Esophagus squamous epithelium (tissue), 5 donors: ENCODE measurements at places on chromosomes 6 and 20.

- DNase-seq: no peak
Observed at GRCh38 chr6:112991912-112992311, 644.8 kb downstream of the RFPL4B start.

- no peak for DNase-seq
Observed at GRCh38 chr6:3926150-3926482, 76.9 kb downstream of the FAM50B start.

GRCh38 chr6:74249658-74250057 lies 553.7 kb downstream of the CD109 start:
- no peak for DNase-seq

- DNase-seq: no peak
Observed at GRCh38 chr6:161218222-161218621, 55.6 kb downstream of the AGPAT4 start.

GRCh38 chr20:6504826-6505225 lies 262.7 kb upstream of the BMP2 start:
- DNase-seq: no peak

- DNase-seq: no peak
Observed at GRCh38 chr6:146865756-146866379, 267.1 kb downstream of the ADGB start.

DNA sequence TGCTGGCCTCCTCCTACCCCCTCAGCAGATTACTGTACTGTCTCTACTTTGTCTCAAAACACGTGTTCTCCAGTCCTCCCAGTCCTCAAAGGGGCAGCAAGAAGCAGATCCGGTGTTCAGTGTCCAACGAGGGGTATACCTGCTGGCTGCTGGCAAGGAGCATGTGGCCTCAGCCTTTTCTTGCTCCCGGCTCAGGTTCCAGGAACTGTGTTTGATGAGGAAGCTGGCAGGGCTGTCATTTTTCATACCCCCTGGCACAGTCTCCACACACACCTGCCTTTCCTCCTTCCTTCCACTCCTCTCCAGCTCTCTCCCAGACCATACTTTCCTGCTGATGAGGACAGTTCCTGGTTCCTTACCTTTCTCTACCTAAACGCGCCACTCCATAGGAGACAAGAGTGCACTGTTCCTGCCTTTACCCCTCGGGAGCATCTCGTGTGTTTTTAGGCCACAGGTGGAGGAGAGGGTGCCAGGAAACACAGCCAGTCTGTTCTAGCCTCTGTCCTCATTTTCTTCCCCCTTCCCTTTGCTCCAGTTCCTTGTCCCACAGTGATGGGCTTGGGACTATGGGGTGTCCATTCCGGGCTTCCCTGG lies 77.2 kb downstream of the SSR1 start:
- no peak for DNase-seq

GRCh38 chr6:168778201-168778600 lies 337.2 kb downstream of the SMOC2 start:
- DNase-seq: no peak

DNA sequence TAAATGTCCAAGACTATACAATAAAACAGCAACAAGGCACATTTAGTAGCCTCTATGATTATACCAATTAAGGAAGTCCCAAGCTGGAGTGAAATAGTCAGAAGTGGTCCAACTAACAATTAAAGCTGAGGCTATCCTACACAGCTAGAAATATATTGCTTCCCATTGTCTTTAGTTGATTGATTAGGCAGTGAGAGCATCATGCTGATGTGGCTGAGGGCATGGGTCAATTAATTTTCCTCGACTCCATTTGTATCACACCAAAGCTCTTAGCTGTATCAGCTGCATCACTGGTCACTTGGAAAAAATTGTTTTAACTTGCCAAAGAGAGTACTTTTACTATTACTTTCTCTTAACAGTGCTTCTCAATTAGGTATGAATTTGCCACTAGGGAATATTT lies 328.7 kb upstream of the NT5E start:
- DNase-seq: no peak

GRCh38 chr20:43755390-43755789 lies 28.6 kb upstream of the GTSF1L start:
- DNase-seq: no peak

GRCh38 chr6:130047088-130047995 lies 29.0 kb downstream of the L3MBTL3 start:
- DNase-seq: no peak

DNA sequence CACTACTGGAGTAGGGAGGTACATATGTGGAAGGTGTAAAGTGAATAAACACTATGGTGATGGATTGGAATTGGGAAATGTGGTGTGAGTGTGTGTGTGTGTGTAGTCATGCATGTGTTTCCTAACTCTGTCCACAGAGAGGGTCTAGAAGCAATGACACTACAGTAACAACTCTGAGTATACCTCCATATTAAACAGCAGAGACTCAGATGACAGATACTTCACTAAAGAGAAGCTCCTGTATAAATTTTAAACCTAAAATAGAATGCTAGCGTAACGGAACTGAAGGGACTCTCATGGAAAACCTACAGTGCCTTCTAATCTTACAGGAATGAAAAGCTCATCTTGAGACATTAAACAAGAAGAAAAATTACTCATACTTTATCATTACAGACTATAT lies 150.5 kb downstream of the SLC16A10 start:
- DNase-seq: no peak

DNA sequence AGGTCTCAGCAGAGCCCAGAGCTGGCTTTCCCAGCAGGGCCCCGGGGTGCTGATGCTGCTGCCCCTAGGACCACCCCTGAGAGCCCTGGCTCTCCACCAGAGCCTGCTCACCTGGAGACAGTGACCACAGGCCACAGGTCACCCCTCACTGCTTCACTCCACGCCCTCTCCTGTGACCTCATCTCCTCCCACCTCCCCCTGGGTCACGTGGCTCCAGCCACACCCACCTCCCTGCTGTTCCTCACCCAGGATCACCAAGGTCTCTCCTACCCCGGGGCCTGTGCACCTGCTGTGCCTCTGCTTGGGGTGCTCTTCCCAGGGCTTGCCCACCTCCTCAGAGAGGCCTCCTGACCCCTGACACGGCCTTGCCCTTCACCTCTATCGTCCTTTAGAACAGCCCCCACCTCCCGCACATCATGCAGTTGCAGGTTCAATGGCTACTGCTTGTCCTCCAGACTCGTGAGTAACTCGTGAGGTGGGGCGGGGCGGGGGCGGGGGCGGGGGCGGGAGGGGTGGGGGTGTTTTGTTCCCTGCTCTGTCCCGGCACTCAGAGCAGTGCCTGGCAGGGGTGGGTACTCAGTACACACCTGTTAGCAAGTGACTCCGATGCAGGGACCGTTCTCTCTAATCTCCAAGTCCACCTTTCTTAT lies 468.0 kb downstream of the PREX1 start:
- no peak for DNase-seq

DNA sequence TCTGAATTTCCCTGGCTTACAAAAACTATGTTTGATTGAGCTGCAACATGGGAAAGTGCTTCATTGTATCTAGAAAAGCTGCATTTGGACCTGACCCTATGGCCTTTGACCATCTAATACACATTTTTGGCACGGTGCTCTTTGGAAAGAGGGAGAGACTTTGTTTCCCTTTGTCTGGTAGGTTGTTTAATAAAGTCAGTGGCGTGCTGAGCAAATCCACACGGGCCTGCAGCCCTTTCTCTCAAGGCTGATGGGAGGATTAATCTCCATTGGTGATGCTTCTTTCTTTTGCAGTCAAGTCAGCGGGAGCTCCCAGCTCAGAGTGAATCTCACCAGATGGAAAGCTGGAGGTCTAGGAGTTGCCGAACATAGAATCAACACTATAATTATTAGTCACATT lies 314.7 kb upstream of the CNR1 start:
- no peak for DNase-seq

- DNase-seq: no peak
Observed at GRCh38 chr6:106743612-106744011, 114.2 kb downstream of the QRSL1 start.

GRCh38 chr20:39851459-39851858 lies 837.6 kb downstream of the MAFB start:
- DNase-seq: no peak

DNA sequence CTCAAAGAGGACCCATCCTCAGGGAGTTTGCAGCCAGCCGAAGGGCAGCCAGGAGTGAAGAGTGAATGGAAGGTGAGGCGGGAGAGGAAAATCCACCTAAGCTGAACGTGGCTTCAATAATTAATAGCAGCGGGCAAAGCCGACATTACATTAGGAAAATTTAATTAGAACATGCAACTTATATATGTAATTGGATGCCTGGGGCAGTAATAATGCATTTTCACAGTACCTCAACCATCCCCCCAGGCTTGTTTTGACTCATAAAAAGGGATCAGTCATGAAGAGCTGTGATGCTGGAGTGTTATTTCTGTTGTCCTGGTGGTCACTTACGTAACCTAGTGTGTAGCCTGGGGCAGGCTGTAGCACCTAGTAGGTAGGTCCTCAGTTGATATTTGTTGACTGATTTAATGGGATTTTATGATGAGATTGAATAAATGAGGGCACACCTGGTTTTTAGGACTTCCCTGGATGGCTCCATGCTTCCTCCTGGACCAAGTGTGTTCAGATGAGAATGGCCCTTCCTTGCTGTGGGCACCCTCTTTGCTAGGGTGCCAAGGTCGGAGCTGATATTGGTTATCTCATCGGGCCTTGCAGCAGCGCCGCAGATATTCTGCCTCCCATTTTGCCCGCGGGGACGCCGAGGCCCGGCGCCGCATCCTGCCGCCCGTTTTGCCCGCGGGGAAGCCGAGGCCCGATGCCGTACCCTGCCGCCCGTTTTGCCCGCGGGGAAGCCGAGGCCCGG lies 128.8 kb downstream of the CDH26 start:
- no peak for DNase-seq

GRCh38 chr20:35953387-35954199 lies 709 bp downstream of the SCAND1 start:
- DNase-seq: no peak

DNA sequence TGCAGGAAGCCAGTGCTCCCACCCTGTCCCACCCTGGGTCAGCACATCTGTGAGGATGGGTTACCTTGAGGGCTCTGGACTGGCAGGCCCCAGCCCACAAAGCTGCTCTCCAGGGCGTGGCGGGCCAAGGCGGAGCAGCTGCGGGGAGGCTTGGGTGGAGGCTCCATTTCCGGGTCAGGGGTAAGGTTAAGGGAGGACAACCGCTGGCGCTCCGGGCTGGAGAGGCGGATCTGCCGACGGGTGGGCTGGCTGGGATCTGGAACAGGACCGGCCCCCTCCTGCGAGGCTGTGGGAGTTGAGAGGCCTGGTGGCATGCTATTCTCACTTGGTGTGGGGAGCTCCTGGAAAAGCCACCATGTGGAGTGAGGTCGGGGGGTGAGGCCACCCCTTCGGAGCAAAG lies 5.5 kb downstream of the SMPD2 start:
- no peak for DNase-seq

- DNase-seq: no peak
Observed at GRCh38 chr6:118799826-118800225, 94.1 kb upstream of the ASF1A start.

DNA sequence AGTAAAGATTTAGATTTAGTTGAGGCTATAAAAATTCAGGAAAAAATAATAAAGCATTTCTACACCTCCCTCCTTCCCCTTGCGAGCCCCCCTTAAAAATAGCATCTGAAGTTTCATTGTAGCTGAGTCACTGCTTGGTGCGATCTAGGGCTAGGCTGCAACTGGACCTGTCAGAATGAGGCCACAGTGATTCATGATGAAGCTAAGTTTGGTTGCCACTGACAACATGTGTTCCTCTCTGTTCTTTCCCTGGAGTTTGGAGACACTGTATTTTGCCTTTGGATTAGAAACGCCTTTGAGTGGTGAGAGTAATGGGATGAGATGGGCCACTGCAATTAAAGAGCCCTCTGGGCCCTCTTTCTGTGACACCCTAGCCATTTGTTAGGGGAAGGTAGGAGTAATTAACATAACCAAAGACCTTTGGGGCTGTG lies 334.1 kb downstream of the NRN1 start:
- no peak for DNase-seq

DNA sequence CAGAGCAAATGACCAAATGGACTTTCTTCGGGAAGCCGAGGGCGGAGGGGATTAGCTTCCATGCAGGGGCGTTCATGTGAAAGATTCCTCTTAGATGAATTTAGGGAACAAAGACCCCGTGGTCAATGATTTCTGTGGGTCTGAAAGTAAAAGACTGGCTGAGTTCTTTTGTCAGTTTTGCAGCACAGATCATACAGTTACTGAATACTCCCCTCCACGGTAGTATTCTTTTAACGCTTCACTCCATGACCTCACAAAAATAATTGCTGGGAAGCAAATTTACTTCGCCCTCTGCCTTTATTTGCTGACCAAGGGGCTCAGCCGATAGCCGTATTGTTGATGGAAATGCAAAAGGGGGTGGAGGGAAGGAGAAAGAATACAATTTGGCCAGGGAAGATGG lies 86.0 kb upstream of the SALL4 start:
- DNase-seq: no peak

- DNase-seq: no peak
Observed at GRCh38 chr6:49155316-49155715, 307.7 kb downstream of the MMUT start.

- no peak for DNase-seq
Observed at GRCh38 chr6:56775498-56776166, 132.9 kb upstream of the DST start.

DNA sequence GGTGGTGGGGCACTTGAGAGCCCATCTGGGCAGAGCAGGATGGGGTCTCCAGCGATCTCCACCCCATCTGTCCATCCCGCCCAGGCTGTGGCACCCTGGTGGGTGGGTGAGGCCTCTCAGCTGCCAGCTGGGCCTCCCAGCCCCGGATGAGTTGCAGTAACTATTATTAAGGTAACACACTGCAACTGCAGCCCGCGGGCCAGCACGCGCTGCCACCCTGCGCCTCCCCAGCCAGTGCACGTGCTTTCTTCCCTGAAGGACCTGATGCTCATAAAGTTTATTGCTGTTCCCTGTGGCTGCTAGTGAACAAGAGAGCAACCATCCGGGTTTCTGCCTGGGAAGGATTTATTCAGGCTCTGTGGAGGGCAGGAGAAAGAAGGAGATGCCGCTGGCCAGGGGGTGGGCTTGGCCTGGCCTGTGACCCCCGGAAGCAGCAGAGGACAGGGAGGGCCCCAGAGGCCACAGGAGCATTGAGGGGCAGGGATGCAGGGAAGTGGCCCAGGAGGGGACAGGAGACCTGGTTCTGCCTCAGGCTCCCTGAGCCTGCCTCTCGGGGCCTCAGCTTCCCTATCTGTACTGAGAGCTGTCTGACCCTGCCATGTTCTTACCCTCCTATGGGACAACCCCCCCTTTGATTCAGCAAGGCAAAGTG lies 1.7 kb downstream of the IP6K3 start:
- DNase-seq: no peak

GRCh38 chr6:160477901-160478300 lies 129.7 kb downstream of the SLC22A3 start:
- DNase-seq: no peak

DNA sequence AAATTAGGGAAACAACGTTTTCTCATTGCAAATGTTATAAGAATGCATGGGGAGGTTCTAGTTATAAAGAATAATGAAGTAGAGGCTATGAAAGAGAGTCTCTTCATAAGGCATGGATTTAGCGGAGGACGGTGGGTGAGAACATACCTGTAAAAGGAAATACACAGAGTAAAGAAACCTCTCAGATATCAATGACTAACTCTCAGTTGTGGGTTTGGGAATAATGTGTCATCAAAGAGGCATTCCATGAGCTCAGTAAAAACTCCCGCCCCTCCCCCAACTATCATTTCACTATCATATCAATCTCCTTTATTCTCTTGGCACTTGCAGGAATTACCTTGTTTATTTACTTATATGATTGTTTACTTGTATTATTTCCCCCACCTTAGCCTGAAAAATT lies 695.4 kb downstream of the PTPRT start:
- no peak for DNase-seq

- no peak for DNase-seq
Observed at GRCh38 chr6:66964216-66964615, 1257.2 kb upstream of the EYS start.
